8988T (cell line): ENCODE measurements at places on chromosomes 12 and 14.
A peak's percentile ranks its signal among the peaks of the same experiment; 100 is the strongest.

- no peak for DNase-seq
These were observed 1.3 kb downstream of the C12orf75 start for GRCh38 chr12:105331805-105332251.

GRCh38 chr12:122836027-122836921, 1.0 kb downstream of the HIP1R start:
- DNase-seq, result peak; percentile 49

DNA sequence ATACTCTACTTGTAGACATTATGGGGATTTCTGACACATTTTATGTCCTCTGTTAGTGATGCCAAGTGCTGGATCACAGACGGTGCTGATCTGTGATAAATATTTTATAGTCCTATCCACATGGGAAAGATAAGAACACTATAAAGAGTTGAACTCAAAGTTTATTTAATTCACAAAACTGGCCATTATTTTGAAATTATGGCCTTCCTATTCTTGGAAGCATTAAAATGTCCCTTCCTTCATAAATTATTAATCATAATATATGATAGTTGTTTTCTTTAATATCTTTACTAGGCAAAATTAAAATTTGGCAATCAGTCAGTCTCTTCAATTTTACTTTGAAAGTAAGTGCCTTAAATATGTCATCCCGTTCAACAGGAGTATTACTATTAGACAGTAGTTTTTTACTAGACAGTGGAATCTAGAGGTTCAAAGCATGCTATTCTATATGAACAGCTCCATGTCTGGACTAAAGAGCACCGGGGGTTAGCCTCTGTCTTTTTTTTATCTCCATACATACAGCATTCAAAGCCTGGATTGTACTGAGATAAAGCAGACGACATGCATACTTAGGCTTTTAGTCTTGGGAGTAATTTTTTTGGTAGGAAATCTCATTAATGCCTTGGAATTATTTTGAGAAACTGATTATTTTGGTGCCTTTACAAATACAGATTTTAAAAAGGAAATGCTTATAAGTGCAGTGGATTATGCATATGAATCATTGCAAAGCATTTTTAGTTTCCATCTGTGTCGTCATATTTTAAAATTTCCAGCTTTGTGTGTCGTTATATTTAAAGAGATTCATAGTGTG, 306.1 kb upstream of the RGS6 start:
- no peak for DNase-seq

DNA sequence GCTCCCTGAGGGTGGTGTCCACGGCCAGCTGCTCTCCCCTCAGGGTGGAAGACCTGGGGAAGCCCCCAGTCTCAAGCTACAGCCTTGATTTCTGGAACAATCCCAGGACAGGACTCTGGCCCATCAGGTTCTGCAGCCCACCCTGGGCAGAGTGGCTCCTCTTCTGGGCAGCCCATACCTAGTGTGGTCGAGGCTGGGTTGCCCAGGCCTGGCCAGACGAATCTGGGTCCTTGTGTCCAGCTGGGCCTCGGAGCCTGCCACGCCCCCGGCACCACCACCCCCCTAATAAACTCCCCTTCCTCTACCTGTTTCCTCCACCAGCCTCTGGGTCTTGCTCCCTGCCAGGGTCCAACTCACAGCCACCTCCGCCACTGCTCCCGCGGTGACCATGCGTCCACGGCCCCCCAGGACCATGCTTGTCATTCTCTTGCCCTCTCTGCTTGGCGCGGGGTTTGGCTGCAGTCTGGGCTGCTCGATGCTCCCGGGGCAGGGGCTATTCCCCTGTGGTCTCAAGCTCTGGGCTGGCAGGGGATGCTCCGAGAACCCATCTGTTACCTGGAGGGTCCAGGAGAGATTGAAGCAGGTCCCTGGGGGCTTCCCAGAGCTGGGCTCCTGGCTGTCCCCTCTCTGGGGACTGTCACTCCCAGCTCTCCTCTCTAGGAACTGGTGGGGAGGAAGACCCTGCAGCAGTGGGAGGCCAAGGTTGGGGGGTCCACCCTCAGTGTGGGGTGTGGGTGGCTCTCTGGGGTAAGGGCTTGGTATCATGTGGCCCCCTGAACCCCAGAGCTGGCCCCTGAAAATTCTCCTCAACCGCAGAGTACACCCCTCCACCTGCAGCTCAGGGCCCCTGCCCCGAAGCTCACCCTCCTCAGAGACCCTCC, 8.7 kb upstream of the GPR132 start:
- DNase-seq, result no peak

DNA sequence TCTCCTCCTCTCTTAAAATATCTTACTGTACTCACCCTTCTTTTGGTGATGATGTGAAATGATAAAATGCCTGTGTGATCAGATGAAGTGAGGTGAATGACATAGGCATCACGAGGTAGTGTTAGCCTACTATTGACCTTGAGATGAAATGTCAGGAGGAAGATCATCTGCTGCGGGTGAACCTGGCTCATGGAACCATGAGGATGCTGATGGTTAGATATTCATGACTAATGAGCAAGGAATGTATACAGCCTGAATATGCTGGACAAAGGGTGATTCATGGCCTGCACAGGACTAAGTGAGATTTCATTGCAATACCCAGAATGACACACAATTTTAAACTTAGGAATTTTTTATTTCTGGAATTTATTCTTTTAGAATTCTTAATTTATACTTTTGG, 89.6 kb downstream of the DAAM1 start:
- DNase-seq, result peak; percentile 13

GRCh38 chr14:92560106-92560865, 46.7 kb downstream of the RIN3 start:
- no peak for DNase-seq

GRCh38 chr12:9991876-9992275, 7.0 kb downstream of the CLEC1B start:
- no peak for DNase-seq
